Esophagus squamous epithelium (tissue), 5 donors: ENCODE measurements at places on chromosomes 5 and 9.
A peak's percentile ranks its signal among the peaks of the same experiment; 100 is the strongest.

DNA sequence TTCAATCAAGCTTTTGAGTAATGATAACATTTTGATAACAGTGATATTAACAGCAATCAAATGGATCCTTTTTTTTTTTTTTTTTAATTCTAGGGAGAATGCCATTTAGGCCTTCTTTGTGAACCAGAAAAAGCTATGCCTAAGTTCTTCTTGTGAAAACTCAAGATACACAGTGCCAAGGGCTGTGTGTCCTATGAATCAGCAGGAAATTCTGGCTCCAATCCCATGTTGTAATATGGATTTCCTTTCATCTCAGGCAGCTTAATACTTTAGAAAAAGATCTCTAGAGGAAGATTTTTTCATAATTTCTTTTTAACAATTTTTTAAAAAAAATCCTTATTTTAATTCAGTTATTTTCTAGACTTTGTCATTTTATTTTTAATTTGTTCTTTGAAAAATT, 96.1 kb downstream of the NUDT12 start:
- H3K27me3 ChIP-seq, result no peaks in the 10 kb centered on the region
- H3K4me1 ChIP-seq, result no peaks in the 10 kb centered on the region
- H3K36me3 ChIP-seq, result no peaks in the 10 kb centered on the region
- H3K4me3 ChIP-seq, result no peak overlapping the region
- H3K27ac ChIP-seq, result no peak overlapping the region
- DNase-seq, result no peak

GRCh38 chr5:83387041-83387440, 84.5 kb upstream of the VCAN start:
- DNase-seq, result no peak
- H3K27ac ChIP-seq, result no peak overlapping the region
- no peaks in the 10 kb centered on the region for H3K36me3 ChIP-seq

- H3K4me3 ChIP-seq, result no peak overlapping the region
- peaks cover 8% of the 10 kb centered on the region for H3K4me1 ChIP-seq
- no peak overlapping the region for H3K27ac ChIP-seq
- DNase-seq, result no peak
Observed at GRCh38 chr5:115857057-115857479, 15.3 kb downstream of the AP3S1 start.

GRCh38 chr9:81410201-81410600, 279.1 kb downstream of the TLE1 start:
- no peaks in the 10 kb centered on the region for H3K4me1 ChIP-seq
- no peaks in the 10 kb centered on the region for H3K27me3 ChIP-seq
- no peak for DNase-seq
- H3K4me3 ChIP-seq, result no peak overlapping the region
- no peaks in the 10 kb centered on the region for H3K36me3 ChIP-seq
- H3K27ac ChIP-seq, result no peak overlapping the region

- no peaks in the 10 kb centered on the region for H3K4me1 ChIP-seq
- H3K36me3 ChIP-seq, result no peaks in the 10 kb centered on the region
- no peak overlapping the region for H3K4me3 ChIP-seq
Observed at GRCh38 chr9:97276310-97276852, 31.1 kb upstream of the CCDC180 start.

- peaks cover 100% of the 10 kb centered on the region for H3K27me3 ChIP-seq
- H3K4me3 ChIP-seq, result no peak overlapping the region
- H3K27ac ChIP-seq, result no peak overlapping the region
- H3K36me3 ChIP-seq, result no peaks in the 10 kb centered on the region
- peaks cover 31% of the 10 kb centered on the region for H3K4me1 ChIP-seq
Observed at GRCh38 chr5:154484393-154485095, 6.5 kb upstream of the HAND1 start.

DNA sequence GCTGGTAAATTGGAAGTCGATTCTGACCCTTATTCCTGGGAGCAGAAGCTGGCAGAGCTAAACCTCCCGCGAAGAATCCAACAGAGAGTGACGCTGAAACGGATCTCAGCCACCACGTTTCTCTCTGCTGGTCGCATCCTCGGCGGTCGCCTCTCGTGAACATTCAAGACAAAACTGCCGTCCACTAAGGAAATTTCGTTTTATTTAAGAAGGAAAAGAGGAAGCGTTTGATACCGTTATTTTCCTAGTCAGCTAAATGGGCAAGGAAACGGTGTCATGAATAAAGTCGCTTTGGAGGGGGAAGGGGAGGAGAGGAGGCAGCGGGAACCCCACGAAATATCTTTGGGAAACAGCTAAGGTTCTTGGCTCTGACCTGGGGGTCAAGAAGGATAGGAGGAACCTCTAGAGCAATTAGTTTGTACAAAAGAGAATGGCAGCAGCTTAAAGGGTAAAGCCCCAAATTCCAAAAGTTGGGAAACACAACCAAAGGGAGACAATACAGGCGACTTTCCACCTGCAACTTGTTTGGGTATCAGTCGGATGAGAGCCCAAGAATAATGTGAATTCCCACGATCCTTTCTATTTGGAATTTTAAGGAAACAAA, 1.9 kb downstream of the FOXB2 start:
- no peaks in the 10 kb centered on the region for H3K36me3 ChIP-seq
- H3K27me3 ChIP-seq, result peaks cover 44% of the 10 kb centered on the region
- DNase-seq, result no peak
- no peak overlapping the region for H3K27ac ChIP-seq
- no peak overlapping the region for H3K4me3 ChIP-seq

DNA sequence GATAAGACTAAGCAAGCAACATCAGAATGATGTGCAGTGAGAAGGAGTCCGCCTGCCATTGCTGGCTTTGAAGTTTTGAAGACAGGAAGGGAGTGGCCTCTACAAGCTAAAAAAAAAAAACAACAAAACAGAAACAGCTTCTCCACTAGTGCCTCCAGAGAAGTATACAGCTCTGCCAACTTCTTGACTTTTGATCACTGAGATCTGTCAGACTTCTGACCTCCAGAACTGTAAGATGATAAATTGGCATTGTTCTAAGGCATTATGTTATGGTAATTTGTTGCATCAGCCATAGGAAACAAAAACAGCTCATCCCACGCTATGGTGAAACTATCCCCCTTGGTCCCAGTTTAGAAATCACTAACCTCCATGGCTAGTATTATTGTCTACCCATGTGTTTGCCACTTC, 131.0 kb upstream of the VCAN start:
- DNase-seq, result no peak
- H3K27me3 ChIP-seq, result no peaks in the 10 kb centered on the region
- no peak overlapping the region for H3K4me3 ChIP-seq
- no peak overlapping the region for H3K27ac ChIP-seq

DNA sequence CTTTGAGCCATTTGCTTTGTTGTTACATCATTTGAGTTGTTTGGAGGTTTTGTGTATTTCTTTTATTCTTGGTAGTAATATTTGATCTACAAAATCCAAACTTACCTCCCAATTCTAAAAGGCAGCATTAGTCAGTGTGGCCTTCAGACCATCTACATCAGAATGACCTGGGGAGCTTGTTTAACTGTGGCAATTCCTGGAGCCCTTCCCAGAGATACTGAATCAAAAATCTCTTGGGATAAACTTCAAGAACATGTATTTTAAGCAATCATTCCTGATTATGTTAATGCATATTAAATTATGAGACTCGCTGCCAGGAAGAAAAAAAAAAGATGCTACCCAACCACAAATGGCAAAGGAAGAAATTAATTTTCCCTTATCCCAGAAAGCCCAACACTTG, 268.9 kb upstream of the PDE4D start:
- no peaks in the 10 kb centered on the region for H3K4me1 ChIP-seq
- H3K36me3 ChIP-seq, result no peaks in the 10 kb centered on the region
- H3K4me3 ChIP-seq, result no peak overlapping the region
- DNase-seq, result no peak
- no peaks in the 10 kb centered on the region for H3K27me3 ChIP-seq

DNA sequence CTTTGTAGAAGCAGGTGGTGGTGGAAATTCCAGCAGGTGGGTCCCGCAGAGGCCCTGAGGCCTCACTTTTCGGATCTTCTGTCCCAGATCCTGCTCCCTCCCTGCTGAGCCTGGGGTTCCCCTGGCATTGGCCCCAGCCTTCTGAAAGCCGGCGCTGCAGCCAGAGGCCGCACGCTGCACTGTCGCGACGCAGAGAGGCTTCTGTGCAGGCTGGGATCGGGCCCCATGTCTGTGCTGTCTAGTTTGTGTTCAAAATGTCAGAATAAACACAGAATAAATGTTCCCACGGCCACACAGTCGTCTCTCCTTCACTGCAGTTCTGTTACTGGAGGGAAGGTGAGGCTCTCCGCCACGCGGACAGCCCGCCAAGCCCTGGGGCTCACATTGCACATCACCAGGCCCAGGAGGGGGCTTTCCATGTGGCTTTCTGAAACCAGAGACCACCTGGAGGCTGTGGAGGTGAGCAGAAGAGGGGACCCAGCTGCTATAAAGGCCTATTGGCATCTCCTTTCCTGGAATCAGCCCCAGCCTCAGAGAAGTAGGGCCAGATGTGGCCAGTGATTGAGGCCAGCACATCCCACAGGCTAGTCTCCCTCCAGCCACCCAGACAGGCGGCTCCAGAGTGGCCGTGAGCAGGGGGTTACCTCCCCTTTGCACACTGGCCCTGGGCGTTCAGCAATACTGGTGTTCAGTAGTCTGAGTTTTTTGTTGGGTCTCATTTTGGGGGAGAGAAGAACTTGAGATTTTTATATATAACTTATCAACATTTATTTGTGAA, 46.5 kb downstream of the USP20 start:
- DNase-seq, result no peak
- peaks cover 20% of the 10 kb centered on the region for H3K36me3 ChIP-seq
- no peak overlapping the region for H3K27ac ChIP-seq
- H3K4me3 ChIP-seq, result no peak overlapping the region

DNA sequence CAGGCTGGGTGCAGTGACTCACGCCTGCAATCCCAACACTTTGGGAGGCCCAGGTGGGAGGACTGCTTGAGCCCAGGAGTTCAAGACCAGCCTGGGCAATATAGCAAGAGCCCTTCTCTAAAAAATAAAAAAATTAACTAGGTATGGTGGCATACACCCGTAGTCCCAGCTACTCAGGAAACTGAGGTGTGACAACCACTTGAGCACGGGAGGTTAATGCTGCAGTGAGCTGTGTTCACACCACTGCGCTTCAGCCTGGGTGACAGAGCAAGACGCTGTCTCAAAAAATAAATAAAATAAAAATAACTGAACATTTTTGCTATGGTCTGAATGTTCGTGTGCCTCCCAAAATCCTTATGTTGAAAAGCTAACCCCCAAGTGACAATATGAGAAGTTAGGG, 24.5 kb downstream of the AGTPBP1 start:
- no peak overlapping the region for H3K27ac ChIP-seq
- no peak for DNase-seq
- H3K4me3 ChIP-seq, result no peak overlapping the region
- H3K27me3 ChIP-seq, result no peaks in the 10 kb centered on the region
- H3K4me1 ChIP-seq, result no peaks in the 10 kb centered on the region

DNA sequence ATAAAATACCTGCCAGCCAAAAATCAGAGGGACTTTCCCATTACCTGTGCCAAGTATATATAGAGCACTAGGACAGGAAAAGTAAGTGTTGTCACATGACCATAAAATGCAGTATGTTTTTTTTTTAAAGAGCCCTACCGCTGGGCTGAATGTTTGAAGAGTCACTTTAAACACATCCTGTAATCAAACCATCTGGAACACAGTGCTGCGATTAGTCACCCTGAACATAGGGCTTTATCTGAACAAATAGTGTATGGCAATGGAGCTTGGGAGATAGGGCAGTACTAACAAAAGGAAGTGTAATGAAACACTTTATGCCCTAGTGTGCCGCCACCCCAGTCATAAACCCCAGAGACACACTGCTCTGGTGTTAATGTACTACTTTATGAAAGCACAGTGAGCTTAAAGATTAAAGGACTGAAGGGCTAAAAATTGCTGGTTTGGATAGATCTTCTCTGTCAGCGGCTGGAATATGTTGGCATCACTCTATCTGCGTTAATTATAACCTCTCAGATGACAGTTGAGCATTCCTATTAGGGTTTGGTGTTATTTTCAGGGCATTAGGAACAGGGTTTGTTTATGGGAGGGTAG, 90.4 kb downstream of the ZNF608 start:
- no peak for DNase-seq
- no peaks in the 10 kb centered on the region for H3K27me3 ChIP-seq
- no peak overlapping the region for H3K4me3 ChIP-seq
- H3K4me1 ChIP-seq, result peaks cover 9% of the 10 kb centered on the region
- H3K27ac ChIP-seq, result peak overlapping the region; percentile 76

DNA sequence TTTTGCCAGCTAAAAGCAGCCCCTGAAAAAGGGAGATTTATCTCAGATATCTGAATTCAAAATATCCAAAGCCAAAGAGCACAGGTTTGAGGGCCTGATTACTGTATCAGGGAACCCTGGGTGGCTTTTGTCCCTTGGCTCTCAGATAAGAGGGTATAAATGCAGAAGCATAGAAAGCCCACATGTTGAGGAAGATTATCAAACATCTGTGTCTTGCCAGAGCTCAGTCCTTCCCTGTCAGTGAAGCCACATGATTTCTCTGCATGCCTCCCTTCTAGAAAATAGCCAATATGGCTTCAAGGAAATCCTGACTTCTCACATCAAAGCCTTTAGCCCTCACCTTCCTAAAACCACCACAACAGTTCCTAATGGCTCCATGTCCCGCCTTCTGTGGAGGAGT, 408.0 kb upstream of the DMAC1 start:
- DNase-seq, result no peak
- no peak overlapping the region for H3K27ac ChIP-seq
